ENCODE measurements at places on chromosomes 12 and 14.

DNA sequence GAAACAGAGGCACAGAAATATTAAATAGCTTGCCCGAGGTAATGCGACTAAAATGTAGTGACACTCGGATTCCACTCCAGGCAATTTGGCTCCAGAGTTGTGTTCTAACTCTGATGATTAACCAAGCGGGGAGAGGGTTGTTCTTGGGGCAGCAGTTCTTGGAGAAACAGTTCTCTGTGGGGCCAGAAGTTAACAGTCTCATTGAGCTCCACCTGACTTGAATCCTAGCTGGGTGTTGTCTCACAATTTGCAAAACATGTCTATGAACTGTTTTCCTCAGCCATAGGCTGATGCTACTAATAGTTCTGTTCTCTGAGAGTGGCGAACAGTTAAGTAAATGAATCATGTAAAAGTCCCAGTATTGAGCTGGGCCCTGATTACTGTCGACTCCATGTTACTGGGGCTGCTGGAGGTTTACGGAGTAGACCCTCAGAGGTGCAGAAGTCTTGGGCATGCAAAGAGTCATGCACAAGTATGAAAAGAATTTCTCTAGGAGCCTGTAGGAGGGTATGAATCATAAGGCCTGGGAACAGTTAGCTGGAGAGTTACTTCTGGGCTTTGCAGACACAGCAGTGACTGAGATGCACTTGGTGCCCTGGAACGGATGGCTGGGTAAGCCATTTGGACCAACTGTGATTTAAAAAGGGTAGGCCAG lies 15.4 kb upstream of the NIN start:
- DNase-seq = no peak

- DNase-seq = peak; percentile 35
Observed at GRCh38 chr14:51873221-51873893, 12.9 kb downstream of the GNG2 start.

- no peak for DNase-seq
Observed at GRCh38 chr12:8527250-8528130, 13.2 kb downstream of the CLEC4E start.

DNA sequence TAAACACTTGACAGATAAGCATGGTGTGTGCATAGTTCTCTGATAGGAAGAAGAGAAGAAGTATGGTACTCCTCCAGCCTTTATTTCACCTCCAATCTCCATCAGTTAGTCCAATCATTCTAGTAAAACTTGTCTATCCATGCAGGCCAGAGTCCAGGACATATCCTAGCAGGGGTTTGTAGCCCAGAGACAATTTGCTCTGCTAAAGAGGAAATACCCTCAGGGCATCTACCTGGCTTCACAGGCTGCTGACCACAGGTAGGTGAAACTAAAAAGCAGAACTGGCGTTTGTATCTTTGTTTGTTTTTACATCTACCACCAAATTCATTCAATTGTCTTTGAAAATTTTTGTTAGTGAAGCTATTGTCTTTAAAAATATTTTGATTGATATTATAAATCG lies 717.6 kb downstream of the FSCB start:
- no peak for DNase-seq

DNA sequence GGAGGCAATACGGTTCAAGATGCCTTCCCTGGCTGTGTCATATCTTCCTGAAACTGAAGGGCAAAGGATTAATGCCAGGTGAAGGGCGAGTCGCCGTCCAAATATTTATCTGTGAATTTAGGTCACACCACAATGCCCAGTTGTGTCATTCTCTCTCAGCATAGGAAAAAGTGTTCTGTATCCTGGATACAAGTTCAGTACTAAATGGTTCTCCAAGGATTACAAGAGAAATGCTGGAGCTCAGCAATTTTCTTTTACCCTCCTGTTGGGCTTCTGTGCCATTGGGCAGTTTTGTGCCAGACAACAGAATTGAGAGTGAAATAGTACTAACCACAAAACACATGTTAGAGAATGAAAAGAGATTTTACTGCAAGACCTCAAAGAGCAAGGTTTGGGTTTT lies 493.9 kb downstream of the EGLN3 start:
- DNase-seq = no peak

GRCh38 chr14:75433631-75434071 lies 5.8 kb downstream of the JDP2 start:
- no peak for DNase-seq

DNA sequence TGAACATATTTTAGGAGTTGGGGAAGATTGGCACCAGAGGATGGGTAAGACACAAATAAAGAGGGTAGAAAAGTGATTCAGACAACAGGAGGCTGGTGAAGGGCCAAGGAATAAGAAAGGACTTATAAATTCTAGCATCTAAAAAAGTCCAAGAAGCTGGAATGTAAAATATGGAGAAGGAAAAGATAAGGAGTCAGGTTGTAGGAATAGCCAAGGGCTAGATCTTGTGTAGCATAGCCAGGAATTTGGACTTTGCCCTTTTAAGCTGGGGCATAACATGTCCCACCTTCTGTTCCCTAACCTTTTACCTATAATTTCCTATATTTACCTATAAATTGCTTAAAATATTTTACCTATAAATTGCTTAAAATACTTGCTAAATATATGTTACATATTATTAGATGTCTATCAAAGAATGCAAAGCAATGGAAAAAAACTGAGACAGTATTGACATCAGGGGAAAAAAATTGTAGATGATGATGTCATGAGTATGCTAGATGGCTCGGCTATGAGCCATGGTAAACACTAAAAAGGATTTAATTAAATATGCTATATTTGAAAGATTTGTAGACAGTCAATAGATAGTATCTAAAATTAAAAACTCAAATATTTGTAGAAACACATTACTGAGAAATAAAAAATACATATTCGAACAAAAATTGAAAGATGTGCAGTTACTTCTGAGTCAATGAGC lies 99.7 kb upstream of the PLEKHG7 start:
- DNase-seq = no peak

- no peak for DNase-seq
Observed at GRCh38 chr14:95344536-95344935, 24.8 kb upstream of the CLMN start.
